ENCODE measurements at places on chromosomes 1 and 21.

- DNase-seq: no peak
These were observed 9.1 kb upstream of the C21orf91 start for GRCh38 chr21:17828223-17828622.

DNA sequence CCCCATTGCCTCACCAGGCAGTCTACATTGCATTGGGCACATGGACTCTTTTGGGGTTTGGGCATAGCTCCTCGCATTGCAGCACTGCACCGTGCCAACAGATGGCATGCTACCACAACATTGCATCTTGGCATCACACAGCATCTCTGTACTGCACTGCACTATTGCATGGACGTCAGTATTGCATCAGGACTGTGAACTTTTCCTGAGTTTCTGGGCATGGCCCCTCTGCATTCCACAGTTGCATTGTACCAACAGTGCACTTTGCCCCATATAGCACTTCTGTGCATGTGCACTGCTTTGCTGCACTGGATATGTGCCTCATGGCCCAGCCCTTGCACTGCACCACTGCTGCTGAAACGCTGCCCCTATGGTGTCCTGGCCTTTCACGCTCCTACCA, 9.6 kb downstream of the PTPRU start:
- DNase-seq: no peak

DNA sequence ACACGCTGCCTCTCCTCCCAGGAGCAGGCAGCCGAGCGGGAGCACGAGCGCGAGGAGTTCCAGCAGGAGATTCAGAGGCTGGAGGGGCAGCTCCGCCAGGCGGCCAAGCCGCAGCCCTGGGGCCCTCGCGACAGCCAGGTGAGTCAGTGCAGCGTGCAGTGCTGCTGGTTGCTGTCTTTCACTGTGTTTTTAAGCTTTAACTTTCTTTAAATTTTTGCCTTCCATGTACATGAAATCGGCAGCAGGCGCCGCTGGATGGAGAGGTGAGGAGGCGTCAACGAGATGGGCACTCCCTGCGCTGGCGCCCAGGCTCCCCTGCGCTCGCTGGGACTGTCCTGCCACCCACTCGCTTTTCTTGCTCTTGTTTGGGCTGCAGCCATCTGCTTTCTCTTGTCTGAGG, 60.7 kb upstream of the DIP2A start:
- no peak for DNase-seq

DNA sequence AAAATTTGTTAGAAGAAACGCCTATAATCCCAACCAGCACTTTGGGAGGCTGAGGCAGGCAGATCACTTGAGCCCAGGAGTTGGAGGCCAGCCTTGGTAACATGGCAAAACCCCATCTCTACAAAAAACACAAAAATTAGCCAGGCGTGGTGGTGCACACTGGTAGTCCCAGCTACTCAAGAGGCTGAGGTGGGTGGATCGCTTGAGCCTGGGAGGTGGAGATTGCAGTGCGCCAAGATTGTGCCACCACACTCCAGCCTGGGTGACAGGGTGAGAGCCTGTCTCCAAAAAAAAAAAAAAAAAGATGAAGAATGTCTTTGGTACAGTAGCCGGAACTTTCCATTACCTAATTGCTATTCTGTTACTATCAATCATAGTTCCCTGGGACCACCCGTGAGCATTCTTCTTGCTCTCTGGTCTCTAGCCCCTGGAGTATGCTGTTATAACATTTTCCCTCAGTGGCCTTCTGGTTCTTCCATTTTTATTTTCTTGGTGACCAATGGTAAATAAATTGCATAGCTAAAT, 43.4 kb downstream of the WASF2 start:
- no peak for DNase-seq

GRCh38 chr1:160177667-160178066, 12.7 kb upstream of the CASQ1 start:
- DNase-seq: no peak

- DNase-seq: no peak
These were observed at the start of gene RNASEL for GRCh38 chr1:182588500-182589396. RNASEL (minus strand) TSS chr1:182589256; CDS start chr1:182586806, 2,450 bp downstream.

DNA sequence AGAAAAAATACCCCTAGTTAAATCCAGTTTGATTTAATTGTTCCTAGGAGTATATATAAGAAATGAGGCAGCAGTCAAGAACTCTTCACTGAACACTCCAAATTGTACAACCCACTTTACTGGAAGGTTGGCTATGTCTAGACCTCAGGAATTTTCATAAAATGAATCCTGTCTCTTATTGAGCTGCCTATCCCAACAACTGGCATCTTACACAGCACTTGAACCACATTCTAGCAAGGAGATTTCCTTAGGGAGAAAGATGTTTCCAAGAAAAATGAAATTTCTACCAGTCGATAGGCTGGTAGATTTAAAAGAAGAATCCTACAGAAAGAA, 16.3 kb downstream of the RNF19B start:
- DNase-seq: no peak

DNA sequence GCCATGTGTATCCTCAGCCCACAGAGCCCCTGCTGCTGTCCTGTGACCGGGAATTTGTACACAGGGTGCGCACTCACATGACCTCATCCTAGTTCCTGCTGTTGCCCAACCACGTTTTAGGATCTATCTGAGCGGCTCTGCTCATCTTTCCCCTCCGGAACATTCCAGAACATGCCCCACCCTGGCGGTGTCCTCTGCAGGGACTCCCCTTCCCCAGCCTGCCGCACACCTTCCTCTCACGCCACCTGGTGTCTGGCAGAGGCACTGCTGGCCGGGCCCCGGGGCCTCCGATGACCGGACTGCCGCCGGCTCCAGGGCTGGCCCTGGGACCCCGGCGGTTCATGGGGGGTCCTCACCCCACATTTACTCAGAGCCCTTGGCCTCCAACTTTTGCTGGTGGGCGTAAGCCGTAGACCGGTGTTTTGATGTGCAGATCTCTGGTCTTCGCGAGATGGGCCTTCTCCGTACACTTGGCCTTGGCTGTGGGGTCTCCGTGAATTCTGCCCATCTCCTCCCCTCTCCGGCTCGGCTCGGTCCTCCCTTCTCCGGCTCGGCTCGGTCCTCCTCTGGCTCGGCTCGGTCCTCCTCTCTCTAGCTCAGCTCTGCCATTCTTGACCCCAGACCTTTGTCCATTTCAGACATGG, 29.5 kb downstream of the ARHGEF16 start:
- no peak for DNase-seq

- no peak for DNase-seq
These were observed 77.0 kb upstream of the LRRC8D start for GRCh38 chr1:89743788-89744187.

GRCh38 chr1:19032701-19033514, 76.4 kb upstream of the IFFO2 start:
- no peak for DNase-seq

DNA sequence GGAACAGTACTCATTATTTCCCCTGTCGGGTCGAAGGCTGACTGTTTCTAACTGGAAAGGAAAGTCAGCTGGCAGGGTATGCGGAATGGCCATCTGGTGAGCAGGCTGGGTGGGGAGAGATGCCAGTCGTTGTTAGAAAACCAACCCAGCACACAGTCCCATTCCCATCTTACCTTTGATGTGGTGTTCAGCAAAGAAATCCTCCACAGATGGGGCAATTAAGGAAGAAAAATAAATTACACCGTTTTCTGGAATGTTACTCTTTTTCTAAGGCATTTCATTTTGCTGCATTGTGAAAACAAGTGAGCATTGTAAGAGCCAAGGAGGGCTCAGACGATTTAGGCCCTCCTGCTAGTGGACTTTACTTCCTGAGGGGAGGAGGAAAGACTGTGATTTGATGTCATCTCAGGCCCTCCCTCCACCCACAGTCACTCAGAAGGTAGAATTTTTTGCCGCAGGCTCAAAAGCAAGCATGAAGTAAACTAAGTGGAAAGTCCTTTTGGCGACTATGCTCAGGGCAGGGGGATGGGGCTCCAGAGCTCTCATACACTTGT, at the start of gene SLC16A4:
Gene SLC16A4 (minus strand): TSS at position 335 of the 554 bp plus-strand sequence. CDS start 1,703 bp downstream, outside the sequence.
- no peak for DNase-seq

DNA sequence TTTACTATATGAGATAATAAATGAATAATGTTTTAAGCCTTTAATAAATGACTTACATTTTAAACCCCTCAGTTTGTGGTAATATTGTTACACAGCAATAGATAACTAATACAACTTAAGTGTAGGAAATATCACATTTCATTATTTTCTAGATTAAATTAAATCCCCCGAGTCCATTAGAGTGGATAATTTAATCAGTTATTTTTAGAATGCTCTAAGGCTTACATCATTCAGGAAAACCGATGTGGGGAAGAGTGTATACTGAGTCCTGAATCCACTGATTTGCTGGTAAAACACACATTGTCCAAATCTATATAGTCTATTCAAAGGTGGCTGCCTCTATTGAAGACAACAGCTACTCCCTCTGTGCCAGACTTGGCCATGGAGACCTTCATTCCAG, 35.7 kb upstream of the DOCK7 start:
- DNase-seq: no peak

DNA sequence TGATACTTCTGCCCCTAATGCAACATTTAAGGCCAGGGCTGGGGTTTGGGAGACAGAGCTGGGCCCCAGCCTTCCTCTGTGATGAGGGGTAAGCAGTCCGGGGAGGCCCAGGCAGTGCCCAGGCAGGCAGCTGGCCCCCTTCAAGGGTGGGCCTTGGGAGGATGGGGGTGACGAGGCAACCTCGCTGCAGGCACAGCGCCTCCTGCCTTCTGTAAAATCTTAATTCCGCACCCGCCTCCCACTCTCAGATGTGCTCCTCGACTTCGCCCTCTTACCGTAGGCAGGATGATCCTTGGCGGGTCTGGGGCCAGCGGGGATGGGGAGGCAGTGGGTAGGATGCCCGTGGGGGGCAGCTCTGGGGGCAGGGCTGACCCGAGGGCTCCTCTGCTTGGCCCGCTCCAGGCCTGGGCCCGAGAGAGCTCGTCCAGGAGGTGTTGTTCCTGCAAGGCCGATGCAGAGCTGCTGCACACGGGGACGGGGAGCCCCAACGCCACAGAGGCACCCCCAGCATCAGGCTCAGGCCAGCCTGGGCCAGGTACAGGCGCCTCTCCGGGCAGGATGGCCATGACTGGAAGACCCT, 9.1 kb downstream of the C21orf58 start:
- no peak for DNase-seq

- no peak for DNase-seq
These were observed 39.6 kb downstream of the DDR2 start for GRCh38 chr1:162671664-162672410.

DNA sequence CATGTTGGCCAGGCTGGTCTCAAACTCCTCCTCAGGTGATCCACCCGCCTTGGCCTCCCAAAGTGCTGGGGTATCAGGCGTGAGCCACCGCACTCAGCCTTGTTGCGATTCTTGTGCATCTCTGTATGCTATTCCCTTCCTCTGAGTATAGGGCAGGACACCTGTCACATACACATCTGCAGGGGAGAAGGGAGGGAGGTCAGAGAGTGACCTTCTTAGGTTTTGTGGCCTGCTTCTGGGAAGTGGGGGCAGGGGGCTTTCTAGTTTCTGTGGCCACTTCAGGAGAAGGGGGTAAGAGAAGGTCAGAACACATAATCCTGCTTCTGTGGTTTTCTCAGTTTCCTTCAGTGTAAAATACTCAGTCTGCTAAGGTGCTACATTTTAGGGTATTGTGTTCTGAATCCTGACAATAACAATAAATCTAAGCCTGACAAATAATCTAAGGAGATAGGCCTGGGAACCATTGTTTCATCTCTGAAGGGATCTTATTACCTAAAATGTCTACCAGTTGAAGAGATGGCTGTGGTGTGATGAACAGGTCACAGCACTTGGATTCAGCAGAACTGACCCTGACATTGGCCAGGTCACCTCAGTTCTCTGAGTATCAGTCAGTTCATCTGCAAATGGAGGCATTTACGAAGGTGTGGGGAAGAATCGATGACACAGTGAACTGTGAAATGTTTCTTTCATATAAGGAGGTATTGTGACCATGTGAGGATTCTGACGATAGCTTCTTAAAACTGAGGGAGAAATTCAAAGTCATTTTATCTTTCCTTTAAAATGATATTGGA, 212.6 kb upstream of the L1TD1 start:
- DNase-seq: no peak

GRCh38 chr1:188937965-188938551, 1539.6 kb downstream of the BRINP3 start:
- DNase-seq: no peak

- DNase-seq: no peak
These were observed 1084.2 kb upstream of the NCAM2 start for GRCh38 chr21:19914028-19914427.

DNA sequence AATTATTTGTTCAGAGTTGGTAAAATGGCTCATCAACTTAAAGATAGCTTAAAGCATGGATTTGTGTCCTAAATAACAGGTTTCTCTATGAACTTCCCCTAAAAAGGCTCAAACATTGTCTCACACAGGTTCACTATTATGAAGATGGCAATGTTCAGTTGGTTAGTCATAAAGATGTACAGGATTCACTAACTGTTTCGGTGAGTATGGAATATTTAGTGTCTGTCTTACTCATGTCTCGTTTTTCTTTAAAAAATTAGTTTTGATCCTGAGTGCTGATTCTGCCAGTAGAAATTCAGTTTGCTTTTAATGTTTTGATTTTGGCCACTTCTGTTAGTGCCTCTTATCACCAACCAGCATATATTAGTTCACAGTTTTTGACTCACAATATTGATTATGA, 7.5 kb upstream of the MOV10 start:
- no peak for DNase-seq

DNA sequence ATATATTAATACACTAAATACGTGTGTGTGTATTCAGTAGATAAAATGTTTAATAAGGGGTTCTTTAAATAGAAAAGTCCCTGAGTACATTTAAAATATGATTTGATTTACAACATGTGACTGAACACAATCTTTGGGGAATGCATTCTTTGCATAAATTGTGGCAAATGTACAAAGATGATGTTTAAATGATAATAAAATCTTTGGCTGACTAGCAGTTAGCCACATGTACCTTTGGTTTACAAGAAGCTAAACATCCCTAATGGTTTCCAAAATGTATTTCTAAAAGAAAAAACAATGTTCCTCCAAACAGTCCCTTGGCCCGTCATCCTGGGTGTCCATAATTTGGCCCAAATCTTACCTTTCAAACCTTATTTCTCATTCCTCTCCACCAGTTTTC, 106.4 kb upstream of the MARK1 start:
- DNase-seq: no peak
